Fibroblast of skin of left biceps (primary cell): ENCODE measurements at places on chromosomes 12 and 14.

GRCh38 chr12:26872625-26873024 lies 39.6 kb upstream of the ITPR2 start:
- no peak for DNase-seq

- no peak for DNase-seq
Observed at GRCh38 chr14:57008534-57008933, 198.3 kb upstream of the OTX2 start.

- no peak for DNase-seq
Observed at GRCh38 chr14:69240527-69241173, 19.3 kb upstream of the GALNT16 start.

DNA sequence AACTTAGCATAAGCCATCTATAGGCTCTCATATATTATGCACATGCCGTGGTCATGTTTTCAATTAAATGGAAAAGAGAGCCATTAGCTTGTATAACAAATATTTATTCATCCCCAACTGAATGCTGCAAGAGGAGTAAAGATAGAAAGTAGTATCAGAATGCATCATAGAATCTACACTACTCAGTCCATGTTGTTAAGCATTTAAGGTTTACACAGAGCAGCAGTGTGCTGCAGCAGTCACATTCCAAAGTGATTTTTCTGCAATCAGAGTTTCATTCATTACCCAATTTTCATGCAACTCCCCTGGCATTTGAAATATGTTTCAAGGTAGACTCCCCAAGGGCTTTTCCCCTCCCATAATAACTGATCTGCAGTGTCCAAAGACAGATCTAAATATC lies 82.2 kb upstream of the LMO3 start:
- no peak for DNase-seq

DNA sequence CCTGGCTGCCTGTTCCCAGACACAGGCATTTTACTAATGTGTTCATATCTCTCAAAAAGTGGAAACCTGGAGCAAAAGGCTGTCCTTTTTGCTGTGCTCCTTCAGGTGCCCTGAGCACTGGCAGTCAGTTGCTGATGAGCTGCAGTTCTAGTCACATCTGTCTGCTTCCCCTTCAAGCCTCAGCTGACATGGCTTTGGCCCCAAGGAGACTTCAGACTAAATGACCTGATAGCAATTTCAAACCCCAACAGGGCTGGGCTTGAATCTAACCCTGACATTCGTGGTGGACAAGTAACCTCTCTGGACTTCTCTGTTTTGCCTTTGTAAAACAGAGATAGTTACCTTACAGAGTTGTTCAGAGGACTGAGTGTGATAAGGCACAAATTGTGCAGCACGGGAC lies 5.7 kb downstream of the SERPINA9 start:
- DNase-seq: no peak

DNA sequence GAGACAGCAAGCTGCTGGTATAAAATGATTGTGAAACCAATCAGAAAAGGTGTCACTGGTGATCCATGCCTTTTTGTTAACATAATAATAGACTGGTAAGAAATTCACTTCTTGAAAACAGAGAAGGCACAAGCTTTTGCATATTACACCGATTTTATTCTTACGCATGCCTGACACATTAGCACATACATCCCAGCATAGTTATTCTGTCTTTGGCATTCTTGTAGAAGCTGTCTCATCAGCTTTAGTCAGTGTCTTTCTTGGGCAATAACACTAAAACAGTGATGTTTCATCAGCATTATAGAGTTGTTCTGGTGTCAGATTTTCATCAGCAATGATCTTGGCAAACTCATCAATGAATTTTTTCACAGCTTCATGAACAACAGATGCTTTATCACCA lies 283.4 kb upstream of the TMTC1 start:
- DNase-seq: peak; percentile 47

DNA sequence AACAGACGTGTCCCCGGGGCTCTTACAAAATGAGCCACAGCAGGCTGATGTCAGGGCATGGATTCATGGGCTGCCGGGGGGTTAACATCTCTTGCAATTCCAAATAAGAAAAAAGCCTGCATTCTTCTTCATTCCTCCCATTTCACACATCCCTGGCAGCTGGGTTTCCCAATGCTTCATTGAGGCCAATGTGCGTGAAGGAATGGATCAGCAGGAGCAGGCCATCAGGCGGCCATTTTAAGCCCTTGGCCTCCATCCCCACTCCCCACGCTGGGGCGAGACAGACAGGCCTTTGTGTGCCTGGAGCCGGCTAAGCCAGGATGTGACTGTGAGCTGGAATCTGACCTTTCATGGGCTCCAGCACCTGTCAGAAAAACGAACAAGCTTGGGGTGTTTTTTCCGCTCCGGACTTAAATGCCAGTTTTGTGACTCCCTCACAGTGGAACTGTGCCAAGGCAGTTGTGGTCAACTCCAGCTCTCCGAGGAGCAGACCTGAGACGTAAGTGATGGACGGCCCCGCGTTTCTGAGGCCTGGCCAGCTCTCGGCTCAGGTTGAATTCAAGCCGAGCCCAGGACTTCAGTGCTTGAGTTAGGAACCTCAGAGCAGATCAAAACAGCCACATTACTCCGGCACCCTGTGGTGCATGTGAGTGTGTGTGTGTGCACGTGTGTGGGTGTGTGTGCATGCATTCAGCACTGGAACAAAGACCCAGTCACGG lies 133.1 kb downstream of the TMEM30B start:
- DNase-seq: peak; percentile 57

DNA sequence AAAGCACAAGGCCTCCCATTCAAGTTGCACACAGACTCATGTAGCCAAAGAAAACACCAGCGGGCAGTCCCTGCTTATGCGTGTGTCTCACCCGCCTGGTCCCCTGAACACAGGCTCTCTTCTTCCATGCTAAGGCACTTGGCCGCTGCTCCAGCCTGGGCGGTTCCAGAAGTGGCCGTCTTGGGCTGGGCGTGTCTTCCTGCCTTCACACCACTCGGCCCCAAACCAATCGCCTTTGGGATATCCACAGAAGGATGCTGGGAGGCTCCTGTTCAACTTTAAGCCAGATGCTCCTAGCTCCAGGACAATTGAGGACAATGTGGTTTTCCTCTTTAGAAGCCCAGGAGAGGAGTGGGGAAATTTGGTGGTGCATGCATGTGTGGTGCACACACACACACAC lies 2.2 kb downstream of the SCARB1 start:
- no peak for DNase-seq

GRCh38 chr12:1607940-1608712 lies 13.7 kb upstream of the FBXL14 start:
- peak; percentile 31 for DNase-seq

DNA sequence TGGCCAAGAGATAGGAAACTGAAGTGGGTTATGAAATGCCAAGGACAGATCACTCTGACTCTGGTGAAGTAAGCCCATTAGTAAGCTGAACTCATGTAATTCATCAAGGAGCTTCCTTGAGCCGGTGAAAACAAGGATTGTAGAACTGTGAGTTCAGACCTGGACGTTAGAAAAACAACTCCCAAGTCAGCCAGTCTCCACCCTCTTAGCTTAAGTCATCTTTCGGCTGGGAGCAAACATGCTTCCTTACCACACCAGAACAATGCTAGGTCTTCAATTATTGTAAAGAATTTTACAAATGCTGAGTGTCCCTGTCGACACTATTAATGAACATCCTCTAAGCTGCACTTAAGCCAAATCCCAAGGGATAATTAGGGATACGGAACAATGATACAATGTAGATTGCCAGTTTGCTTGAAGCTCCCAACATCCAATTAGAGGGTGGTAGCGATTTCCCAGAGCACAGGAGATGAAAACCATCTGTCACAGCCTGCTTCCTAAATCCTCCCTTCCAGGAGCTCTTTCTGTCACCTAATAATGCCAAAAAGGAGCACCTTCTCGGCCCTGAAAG lies 45.7 kb upstream of the VASH1 start:
- no peak for DNase-seq

- no peak for DNase-seq
Observed at GRCh38 chr14:27995691-27996090, 770.9 kb upstream of the FOXG1 start.

GRCh38 chr14:94476023-94476422 lies at the start of gene SERPINA9:
Gene SERPINA9, minus strand, starts transcription at chr14:94476197. Its CDS starts 6,357 bp downstream, at chr14:94469840.
- no peak for DNase-seq

GRCh38 chr12:132075026-132075713 lies 68.9 kb downstream of the DDX51 start:
- DNase-seq: no peak

DNA sequence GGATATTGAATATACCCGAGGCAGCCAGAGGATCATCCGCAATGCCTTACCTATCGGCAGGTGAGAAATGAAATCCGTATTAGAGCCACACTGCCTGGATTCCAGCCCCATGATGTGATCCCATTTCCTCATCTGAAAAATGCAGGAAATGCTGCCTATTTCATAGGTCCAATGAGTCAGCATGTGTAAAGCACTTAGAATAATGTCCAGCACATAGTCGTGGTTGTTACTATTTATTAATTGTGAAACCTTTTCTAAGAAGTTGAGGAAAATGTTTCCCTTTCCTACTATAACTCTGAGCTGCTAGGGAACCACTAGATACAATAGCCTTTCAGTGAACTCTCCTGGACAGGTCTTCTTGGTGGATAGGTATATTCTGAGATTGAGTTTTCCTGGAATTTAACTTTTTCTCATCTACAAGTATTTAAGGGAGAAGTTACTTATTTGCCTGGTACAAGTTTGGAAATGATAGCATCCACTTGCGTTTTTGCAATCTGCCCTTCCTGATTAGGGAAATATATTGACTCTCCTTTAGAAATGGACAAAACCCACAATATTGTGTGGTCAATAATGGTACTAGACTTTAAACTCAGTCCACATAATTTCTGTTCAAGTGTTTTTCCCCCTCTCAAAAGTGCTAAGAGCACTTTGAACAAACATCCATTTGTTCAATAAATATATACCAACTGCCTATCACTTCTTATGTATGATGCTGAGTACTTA lies 12.2 kb downstream of the POLR3B start:
- no peak for DNase-seq

GRCh38 chr12:13179211-13180074 lies 17.1 kb upstream of the EMP1 start:
- DNase-seq: no peak

DNA sequence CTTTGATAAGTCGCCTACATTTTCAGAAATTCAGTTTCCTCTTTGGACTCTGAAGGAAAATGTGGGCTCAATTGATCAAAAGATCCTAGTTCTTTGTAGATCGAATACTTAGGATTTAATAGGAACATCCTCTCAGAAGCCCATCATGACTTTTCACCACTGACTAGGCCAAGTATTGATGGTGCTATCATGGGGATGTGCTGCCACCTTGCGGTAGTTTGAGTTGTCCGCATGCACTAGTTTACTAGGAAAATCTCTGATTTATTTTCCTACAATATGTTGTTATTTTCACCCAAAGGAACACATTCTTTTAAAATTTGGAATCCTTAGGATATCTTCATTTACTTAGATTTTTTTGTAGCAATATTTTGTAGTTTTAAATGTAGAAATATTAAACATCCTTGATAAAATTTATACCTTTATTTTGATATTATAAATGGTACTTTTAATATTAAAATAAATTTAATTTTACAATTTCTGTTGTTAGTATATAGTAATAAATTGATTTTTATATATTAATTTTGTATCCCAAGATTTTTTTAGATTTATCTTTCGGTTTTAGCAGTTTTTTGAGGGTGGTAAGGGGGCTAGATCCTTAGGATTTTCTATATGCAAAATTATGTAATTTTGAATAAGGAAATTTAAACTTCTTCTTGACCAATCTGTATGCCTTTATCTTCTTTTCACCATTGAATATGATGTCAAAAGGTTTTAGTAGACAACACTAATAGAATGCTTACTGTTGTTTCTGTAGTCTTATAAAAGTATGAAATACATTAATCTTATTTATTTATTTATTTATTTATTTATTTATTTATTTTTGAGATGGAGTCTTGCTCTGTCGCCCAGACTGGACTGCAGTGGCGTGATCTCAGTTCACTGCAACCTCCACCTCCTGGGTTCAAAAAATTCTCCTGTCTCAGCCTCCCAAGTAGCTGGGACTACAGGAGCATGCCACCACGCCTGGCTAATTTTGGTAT lies 52.9 kb upstream of the OR9K2 start:
- DNase-seq: peak; percentile 13
